Osteocyte (in vitro differentiated cells): ENCODE measurements at places on chromosomes 6 and 20. TPM values are rescaled to one million over a fixed set of nuclear protein-coding genes. Genes with fewer than 3 reads are reported as not detected.
A peak's percentile ranks its signal among the peaks of the same experiment; 100 is the strongest.

- H3K36me3 ChIP-seq = no peaks in the 10 kb centered on the region
- peaks cover under 1% of the 10 kb centered on the region for H3K4me1 ChIP-seq
- no peak for DNase-seq
- peaks cover 10% of the 10 kb centered on the region for H3K27me3 ChIP-seq
- no peak overlapping the region for H3K27ac ChIP-seq
- no peak overlapping the region for H3K4me3 ChIP-seq
Observed at GRCh38 chr6:79862711-79863110, 84.6 kb downstream of the ELOVL4 start.

- no peak for DNase-seq
- H3K36me3 ChIP-seq = no peaks in the 10 kb centered on the region
- no peak overlapping the region for H3K4me3 ChIP-seq
Observed at GRCh38 chr6:20978151-20978614, 443.9 kb downstream of the CDKAL1 start.

GRCh38 chr20:49583669-49584417, 15.9 kb upstream of the PTGIS start:
- no peak for DNase-seq
- H3K36me3 ChIP-seq = no peaks in the 10 kb centered on the region
- no peak overlapping the region for H3K4me3 ChIP-seq
- H3K27ac ChIP-seq = peak overlapping the region; percentile 65

GRCh38 chr6:161268531-161269210, 5.2 kb downstream of the AGPAT4 start:
- no peak overlapping the region for H3K27ac ChIP-seq
- peaks cover 17% of the 10 kb centered on the region for H3K4me1 ChIP-seq
- H3K36me3 ChIP-seq = peaks cover 2% of the 10 kb centered on the region
- DNase-seq = no peak

- H3K27ac ChIP-seq = no peak overlapping the region
- no peak for DNase-seq
- H3K27me3 ChIP-seq = no peaks in the 10 kb centered on the region
Observed at GRCh38 chr20:45427236-45428149, 11.6 kb downstream of the PIGT start.

GRCh38 chr20:45576995-45577394, 2.1 kb downstream of the WFDC8 start:
- H3K27me3 ChIP-seq = peaks cover 14% of the 10 kb centered on the region
- no peaks in the 10 kb centered on the region for H3K4me1 ChIP-seq
- H3K36me3 ChIP-seq = no peaks in the 10 kb centered on the region
- H3K27ac ChIP-seq = no peak overlapping the region

- H3K36me3 ChIP-seq = peaks cover 7% of the 10 kb centered on the region
- peaks cover 26% of the 10 kb centered on the region for H3K4me1 ChIP-seq
- no peak for DNase-seq
Observed at GRCh38 chr6:16706029-16706428, 55.2 kb downstream of the ATXN1 start.

GRCh38 chr20:9279918-9280401, 211.1 kb downstream of the PLCB4 start:
- no peak for DNase-seq
- H3K36me3 ChIP-seq = no peaks in the 10 kb centered on the region
- H3K27me3 ChIP-seq = no peaks in the 10 kb centered on the region
- H3K4me1 ChIP-seq = peaks cover 27% of the 10 kb centered on the region

DNA sequence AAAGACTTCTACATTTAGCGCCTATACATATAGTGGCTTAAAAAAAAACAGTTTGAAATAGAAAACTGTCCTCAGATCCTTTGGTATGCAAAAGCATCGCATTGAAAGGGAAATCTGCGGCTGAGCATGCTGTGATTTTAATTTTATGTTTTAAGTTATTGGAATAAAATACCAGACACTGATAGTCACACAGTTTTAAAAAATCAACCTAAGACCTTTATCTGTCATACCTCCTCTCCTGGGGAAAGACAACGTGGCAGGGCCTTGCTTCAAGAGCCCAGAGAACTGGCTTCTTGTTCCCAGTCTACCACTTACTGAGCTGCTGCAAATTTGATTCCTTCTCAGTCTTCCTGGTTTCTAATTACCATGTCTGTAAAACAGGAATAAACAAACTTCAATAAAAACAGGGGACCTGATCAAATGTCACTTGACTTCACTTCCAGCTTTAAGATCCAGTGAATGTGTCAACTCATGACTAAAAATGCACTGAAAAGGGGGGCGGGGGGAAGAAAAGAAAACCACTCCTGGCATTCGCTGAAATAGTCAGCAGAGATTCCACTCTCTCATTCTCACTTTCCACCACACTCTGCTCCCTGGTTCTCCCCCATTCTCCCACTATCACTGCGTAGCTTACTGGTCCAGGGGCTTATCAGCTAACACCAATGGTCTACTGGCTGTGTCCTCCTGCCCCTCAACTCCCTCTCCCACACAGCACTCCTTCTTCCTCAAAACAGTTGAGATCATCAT, 494.7 kb upstream of the MARCKS start:
- peaks cover 8% of the 10 kb centered on the region for H3K36me3 ChIP-seq
- H3K4me3 ChIP-seq = peak overlapping the region; percentile 12
- no peak for DNase-seq
- peak overlapping the region; percentile 96 for H3K27ac ChIP-seq
- H3K4me1 ChIP-seq = peaks cover 66% of the 10 kb centered on the region

DNA sequence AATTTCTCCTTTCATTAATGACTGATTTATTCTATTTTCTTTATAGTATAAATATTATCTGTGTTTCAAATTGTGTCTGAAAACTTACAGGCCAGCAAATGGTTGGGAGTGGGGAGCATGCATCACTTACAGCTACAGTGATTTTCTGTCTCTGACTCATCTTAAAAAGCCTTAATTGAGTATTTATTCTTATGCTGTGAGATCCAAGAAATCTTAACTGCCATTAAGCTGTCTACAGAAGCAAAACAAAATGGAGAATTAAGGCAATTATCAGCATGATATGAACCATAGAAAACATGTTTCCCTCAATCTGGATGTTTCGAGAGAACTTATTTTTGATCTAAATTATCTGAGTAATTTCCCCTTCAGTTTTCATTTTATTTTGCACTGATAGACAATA, 831.2 kb downstream of the KIF16B start:
- H3K4me3 ChIP-seq = no peak overlapping the region
- no peak for DNase-seq
- H3K27ac ChIP-seq = no peak overlapping the region
- H3K36me3 ChIP-seq = no peaks in the 10 kb centered on the region

- H3K4me1 ChIP-seq = peaks cover 60% of the 10 kb centered on the region
- H3K27me3 ChIP-seq = no peaks in the 10 kb centered on the region
- no peak for DNase-seq
Observed at GRCh38 chr6:125102891-125103290, 50.7 kb upstream of the TPD52L1 start.

GRCh38 chr6:37141281-37142049, 28.5 kb upstream of the PIM1 start:
- no peak for DNase-seq
- no peaks in the 10 kb centered on the region for H3K27me3 ChIP-seq
- H3K27ac ChIP-seq = peak overlapping the region; percentile 74

GRCh38 chr6:105810922-105811482, 275.1 kb upstream of the PRDM1 start:
- H3K27ac ChIP-seq = peak overlapping the region; percentile 82
- no peaks in the 10 kb centered on the region for H3K36me3 ChIP-seq
- no peak for DNase-seq
- H3K27me3 ChIP-seq = no peaks in the 10 kb centered on the region
- H3K4me3 ChIP-seq = no peak overlapping the region
- peaks cover 25% of the 10 kb centered on the region for H3K4me1 ChIP-seq

DNA sequence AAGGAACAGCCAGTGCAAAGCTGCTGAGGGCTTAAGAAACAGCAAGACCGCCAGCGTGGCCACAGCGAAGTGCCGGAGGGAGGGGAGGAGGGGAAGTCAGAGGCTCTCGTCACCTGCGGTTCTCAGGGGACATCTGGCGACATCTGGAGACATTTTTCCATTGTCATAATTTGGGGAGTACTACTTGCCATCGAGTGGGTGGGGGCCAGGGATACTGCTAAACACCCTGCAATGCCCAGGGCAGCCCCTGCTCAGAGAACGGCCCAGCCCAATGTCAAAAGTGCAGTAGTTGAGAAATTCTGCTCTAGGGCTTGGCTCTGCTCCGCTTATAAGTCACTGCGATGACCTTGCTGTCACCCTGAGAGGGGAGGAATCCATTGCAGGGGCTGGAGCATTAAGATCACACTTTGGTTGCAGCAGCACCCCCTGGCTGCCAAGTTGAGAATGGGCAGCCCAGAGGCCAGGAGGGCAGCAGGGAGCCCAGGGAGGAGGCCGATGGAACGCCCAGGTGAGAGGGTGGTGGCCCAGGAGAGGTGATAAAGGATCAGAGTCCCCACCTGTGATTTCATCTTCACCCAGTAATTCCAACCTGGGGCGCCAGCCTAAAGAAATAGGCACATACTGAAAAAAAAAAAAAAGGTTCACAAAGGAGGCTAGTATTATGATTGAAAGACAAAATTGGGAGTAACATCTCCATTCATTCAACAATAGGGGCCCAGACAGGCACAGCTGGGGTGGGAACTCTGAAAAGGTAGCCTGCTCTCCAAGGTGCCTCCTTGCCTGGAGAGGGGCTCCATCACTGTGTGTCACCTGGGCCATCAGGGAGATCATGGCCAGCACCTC, 218.2 kb downstream of the BMP7 start:
- no peaks in the 10 kb centered on the region for H3K27me3 ChIP-seq
- peaks cover 29% of the 10 kb centered on the region for H3K4me1 ChIP-seq
- no peaks in the 10 kb centered on the region for H3K36me3 ChIP-seq
- H3K27ac ChIP-seq = peak overlapping the region; percentile 67
- no peak overlapping the region for H3K4me3 ChIP-seq
- DNase-seq = no peak

DNA sequence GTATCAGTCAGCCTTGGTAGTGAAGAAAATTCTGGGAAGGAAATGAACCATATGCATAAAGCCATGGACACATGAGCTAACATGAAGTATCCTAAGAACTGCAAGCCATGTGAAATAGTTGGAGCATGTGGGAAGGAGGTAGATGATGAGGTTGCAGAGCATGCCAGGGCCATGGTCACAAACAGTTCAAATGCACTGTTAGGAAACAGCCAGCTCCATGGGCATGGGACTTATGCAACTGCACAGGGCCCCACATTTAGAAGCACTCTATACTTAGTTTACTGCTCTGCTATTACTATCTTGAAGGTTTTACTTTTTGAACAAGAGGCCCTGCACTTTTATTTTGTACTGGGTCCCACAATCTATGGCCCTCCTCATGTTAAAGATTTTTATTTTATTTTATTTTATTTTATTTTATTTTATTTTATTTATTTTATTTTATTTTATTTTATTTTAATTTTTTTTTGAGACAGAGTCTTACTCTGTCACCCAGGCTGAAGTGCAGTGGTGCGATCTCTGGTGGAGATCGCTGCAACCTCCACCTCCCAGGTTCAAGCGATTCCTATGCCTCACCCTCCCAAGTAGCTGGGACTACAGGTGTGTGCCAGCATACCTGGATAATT, 169.1 kb downstream of the IBTK start:
- H3K27me3 ChIP-seq = no peaks in the 10 kb centered on the region
- peaks cover 49% of the 10 kb centered on the region for H3K4me1 ChIP-seq
- DNase-seq = no peak
- H3K36me3 ChIP-seq = no peaks in the 10 kb centered on the region

DNA sequence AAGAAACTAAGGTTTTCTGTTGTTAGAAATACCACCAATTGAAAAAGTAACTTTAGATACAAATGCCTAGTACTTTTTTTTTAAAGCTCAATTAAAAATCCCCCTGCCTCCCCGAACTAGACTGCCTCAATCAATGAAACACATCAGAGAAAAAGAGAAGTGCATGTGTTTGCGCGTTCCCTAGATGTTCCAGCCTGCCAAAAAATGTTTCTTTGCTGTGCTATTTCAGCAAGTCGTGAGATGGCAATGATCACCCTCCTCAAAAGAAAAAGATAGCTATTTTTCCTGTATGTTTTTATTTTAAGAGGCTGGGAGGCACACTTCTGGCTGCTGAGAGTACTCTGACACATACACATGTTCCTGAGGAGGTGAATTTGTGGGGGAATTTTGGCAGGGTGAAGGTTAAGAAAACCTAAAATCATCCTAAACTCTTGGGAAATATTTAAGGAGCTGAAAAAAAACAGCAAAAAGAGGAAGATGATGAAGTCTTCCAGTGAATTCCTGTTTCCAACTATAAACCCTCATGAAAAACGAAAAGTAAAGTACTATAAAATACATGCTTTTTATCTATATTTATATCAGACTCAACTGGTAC, 114.8 kb downstream of the HIVEP2 start:
- peaks cover 6% of the 10 kb centered on the region for H3K36me3 ChIP-seq
- H3K4me1 ChIP-seq = peaks cover 57% of the 10 kb centered on the region
- no peak for DNase-seq
- H3K4me3 ChIP-seq = no peak overlapping the region
- no peaks in the 10 kb centered on the region for H3K27me3 ChIP-seq

GRCh38 chr6:37866590-37867507, 47.3 kb downstream of the ZFAND3 start:
- DNase-seq = no peak
- H3K27ac ChIP-seq = no peak overlapping the region
- H3K4me3 ChIP-seq = no peak overlapping the region
- H3K27me3 ChIP-seq = no peaks in the 10 kb centered on the region
- H3K36me3 ChIP-seq = no peaks in the 10 kb centered on the region
- peaks cover 53% of the 10 kb centered on the region for H3K4me1 ChIP-seq

DNA sequence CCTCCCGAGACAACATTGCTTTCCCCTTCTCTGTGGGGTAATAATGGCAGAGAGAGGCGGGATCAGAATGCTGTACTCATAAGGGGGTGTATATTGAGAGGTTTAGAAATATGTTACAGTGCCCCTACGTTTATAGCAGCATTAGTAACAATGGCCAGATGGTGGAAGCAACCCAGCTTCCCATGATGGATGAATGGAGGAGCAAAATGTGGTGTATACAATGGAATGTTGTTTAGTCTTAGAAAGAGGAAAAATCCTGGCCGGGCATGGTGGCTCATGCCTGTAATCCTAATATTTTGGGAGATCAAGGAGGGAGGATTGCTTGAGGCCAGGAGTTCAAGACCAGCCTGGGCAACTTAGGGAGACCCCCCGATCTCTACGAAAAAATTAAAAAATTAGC, 12.9 kb downstream of the BANF2 start:
- no peaks in the 10 kb centered on the region for H3K36me3 ChIP-seq
- H3K4me3 ChIP-seq = no peak overlapping the region
- DNase-seq = no peak
- peaks cover 14% of the 10 kb centered on the region for H3K4me1 ChIP-seq

PGC gene
- not detected in 2 replicates for total RNA-seq

LRRN4 gene
- total RNA-seq = not detected in 2 replicates

SIRPB1 gene
- total RNA-seq = 1.1 TPM in 2 replicates

DLK2 gene
- total RNA-seq = 0.43 TPM in 1 of 2 replicates, not detected in the other

POFUT1 gene
- total RNA-seq = 49.5 and 52.7 TPM in 2 replicates

WFDC5 gene
- total RNA-seq = not detected in 2 replicates

ADAM33 gene
- total RNA-seq = 32.0 and 34.7 TPM in 2 replicates

LPA gene
- not detected in 2 replicates for total RNA-seq

UST gene
- 15.7 and 16.1 TPM in 2 replicates for total RNA-seq

SOBP gene
- total RNA-seq = 6.1 and 7.4 TPM in 2 replicates

SGK2 gene
- total RNA-seq = 0.52 and 2.5 TPM in 2 replicates

CFAP206 gene
- total RNA-seq = 0.30 and 0.44 TPM in 2 replicates

ARFGEF3 gene
- total RNA-seq = 0.05 and 0.08 TPM in 2 replicates

RGS17 gene
- total RNA-seq = 2.9 and 3.1 TPM in 2 replicates
